ENCODE measurements at places on chromosomes 12 and 14.

DNA sequence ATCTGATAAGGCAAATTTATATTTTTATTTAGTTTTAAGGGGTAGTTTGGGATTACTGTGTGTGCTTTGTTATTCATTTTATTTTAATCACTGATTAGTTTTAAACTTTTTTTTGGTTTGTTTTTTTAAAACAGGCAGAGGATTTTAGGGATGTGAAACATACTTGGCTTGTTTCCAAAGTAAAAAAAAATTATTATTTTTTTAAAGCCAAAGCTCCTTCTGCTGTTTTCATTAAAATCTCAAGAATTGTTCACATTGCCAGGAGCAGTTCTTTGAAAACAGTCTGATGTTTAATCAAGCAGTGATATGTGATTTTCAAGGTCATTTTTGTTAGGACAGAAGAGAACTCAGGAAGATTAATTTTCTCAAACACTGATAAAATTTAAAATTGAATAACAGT is 11.2 kb downstream of the TTC8 start:
- DNase-seq = no peak

DNA sequence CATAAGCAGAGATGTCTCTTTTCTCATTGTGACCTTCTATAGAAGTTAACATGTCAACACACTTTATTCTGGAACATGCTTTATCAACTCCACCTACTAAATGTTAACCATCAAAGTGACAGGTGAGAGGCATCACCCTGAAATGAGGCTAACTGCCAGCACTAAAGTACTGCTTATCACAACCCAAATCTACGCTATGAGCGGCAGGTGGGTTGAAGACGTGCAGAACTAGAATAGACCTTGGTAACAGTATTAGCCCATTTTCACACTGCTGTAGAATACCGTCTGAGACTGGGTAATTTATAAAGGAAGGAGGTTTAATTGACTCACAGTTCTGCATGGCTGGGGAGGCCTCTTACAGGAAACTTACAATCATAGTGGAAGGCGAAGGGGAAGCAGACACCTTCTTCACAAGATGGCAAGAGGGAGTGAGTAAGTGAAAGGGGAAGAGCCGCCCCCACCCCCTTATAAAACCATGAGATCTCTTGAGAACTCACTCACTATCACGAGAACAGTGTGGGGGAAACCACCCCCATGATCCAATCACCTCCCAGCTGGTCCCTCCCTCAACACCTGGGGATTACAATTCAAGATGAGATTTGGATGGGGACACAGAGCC is 359.0 kb downstream of the SEC23A start:
- no peak for DNase-seq

GRCh38 chr14:68824517-68825347 is 31.9 kb upstream of the ZFP36L1 start:
- DNase-seq = peak; percentile 37

- DNase-seq = no peak
Observed at GRCh38 chr12:131783915-131784541, 44.2 kb upstream of the MMP17 start.

GRCh38 chr14:100674897-100675619 is 51.6 kb upstream of the DLK1 start:
- no peak for DNase-seq

GRCh38 chr12:54229624-54230212 is 40.9 kb upstream of the SMUG1 start:
- DNase-seq = no peak

DNA sequence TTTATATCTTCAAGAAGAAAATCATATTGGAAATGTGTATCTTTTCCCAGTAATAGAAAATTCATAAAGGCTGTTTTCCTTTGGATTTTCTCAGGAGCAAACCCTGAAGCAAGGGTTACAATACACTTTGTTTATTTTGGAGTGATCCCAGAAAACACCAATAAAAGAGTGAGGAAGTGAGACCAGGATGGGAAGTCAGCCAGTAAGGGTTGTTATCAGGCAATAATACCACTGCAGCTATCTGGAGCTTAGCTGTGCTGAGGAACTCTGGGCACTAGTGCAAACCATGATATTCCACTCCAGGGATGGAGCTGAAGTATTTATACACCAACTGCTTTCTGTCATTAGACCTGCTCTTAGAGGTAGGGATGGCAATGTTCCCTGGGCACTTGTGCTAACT is 1002.3 kb downstream of the FLRT2 start:
- peak; percentile 7 for DNase-seq
